ENCODE measurements at places on chromosomes 11 and 22.

DNA sequence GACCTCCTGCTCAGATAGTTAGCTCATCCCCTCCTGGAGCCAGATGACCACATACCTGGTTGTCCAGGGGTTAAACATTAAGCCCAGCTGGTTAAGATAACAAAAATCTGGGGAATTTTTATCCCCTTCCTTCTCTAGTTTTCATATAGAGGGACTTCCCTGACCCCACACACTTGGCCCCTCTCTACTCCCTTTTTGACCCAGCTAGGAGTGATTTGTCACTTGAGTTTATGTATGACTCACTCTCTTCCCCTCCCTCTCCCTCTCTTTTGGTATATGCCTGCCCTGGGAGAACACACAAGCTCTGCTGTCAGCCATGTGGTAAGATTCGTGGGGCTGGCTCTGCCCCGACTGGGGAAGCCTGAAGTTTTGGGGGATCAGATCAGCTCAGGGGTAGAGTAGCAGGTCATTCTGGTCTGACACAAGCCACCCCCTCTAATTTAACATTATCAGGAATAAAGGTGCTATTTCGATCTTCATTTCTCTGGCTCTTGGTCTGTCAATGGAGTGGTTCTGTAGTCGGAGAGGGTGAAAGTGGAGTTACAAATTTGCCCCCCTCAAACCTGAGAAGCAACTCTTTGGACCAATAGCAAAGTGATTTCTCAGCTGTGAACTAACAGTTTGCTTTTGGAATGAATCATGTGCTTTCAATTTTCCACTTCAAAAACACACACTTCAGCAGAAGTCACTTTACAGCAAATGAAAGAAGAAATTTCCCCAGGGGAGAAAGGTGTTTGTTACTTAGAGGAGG is 415.3 kb upstream of the CADM1 start:
- DNase-seq: no peak

DNA sequence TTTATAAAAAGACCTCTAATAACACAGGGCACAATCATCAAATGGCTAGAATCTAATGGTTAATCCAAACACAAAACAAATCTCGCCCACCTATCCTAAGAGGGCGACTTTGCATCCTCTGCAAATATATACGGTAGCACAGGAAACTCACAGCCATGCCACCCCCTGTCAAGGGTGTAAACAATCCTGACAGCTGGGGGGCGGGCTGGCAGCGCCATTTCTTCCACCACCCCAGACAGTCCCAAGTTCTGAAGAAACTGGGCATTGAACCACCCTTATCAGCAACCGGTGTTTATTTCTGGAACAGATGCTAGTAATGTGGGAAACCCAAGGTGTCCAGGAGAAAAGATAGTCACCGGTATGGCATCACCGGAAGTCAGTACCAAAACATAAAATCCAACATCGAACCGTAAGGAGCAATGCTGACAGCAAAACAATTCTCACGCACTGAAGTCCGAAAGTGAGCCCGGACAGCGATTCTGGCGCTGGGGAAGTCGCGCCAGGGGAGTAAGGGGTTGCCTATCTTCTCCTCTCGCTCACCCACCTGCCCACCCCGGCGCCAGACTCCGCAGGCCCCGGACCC is 825 bp downstream of the FBXO3 start:
- peak; percentile 16 for DNase-seq

- DNase-seq: no peak
Observed at GRCh38 chr22:19173047-19174035, 5.2 kb downstream of the SLC25A1 start.

DNA sequence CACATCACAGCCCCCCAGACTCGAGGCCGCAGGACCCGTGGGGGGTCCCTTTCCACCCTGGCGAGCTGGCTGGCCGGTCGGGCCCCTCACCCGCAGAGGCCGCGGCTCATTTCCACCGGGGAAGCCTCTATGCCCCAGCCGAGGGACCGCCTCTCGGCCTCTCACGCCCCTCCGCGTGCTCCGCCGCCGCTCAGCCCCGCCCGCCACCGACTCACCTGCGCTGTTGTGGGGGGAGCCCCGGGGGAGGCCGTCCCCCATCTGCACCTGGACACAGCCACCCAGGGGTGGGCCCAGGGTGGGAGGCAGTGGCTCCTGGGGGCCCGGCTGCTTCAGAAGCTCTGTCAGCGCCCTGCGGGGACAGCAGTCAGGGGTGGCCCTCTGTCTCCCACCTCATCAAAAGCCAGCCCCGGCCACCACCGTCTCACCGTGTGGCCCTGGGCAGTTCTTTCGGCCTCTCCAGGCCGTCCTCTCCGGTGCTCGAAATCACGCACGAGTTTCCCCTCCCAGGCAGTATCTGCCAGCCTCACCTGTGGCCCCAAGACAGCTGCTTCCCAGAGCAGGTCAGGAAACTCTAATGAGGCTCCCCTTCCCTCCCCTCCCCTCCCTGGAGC is 3.8 kb downstream of the SHISA8 start:
- peak; percentile 38 for DNase-seq

DNA sequence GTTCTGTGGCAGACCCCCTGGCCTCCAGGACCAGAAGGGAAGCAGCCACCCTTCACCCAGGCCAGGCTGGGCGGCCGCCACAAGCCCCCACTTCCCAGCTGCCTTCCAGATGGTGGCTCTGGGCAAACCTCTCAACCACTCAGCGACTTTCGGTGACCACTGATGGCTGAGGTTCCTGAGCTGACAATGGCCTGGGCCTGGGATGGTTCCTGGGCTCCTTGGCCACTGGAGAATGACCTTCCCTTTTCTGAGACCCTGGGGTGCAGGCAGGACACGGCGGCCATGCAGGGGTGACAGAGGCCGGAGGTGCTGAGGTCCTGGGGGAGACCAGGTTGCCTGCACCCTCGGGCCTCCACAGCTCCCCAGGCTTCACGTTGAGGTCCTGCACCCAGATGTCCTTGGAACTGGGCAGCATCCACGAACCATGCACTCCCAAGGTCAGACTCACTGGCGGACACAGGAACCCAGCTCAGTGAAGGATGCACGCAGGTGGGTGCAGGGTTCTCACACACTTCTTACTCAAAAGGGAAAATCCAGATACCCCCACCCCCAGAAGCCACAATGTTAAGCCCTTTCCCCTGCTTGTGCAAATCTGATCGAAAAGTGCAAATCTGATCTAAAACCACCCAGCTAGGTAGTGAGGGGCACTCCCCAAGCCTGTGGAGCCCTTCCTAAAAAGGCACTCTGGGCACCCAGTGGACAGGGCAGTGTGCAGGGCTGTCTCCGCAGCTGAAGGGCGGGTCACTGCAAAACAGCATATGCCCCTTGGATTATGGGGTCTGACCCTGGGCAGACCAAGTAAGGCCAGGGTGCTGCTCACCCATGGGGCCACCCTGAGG is 13.9 kb upstream of the PHLDA2 start:
- DNase-seq: no peak

DNA sequence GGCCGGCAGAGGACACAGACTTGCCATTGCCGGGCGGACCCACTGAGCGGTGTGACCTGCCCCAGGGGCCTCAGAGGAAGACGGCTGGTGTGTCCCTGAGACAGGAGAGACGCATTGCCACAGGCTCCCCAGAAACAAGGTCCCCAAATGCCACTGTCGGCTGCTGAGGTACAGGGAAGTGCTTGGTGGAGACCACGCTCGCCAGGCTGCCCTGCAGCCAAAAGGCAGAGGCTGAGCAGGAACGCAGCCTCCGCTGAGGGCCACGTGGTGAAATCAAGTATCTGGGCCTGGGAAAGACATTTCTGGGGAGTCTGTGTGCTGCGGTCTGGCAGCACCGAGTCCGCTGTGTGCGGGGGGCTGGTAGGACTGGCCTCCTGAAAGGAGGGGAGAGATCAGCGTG is 794.9 kb downstream of the BRD1 start:
- DNase-seq: no peak

GRCh38 chr11:8442301-8442700 is 151.7 kb downstream of the STK33 start:
- no peak for DNase-seq

DNA sequence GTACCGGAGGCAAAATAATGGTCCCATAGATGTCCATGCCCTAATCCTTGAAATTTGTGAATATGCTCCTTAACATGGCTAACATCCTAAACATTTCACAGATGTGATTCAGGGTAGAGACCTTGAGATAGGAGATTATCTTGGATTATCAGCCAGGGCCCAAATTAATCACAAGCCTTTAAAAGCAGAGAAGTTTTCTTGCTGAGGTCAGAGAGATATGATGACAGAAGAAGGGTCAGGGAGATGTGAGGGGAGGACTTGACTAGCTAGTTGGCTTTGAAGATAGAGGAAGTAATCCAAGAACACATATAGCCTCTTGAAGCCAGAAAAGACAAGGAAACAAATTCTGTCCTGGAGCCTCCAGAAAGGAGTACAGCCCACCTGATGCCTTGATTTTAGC is 19.1 kb upstream of the FDX1 start:
- no peak for DNase-seq

DNA sequence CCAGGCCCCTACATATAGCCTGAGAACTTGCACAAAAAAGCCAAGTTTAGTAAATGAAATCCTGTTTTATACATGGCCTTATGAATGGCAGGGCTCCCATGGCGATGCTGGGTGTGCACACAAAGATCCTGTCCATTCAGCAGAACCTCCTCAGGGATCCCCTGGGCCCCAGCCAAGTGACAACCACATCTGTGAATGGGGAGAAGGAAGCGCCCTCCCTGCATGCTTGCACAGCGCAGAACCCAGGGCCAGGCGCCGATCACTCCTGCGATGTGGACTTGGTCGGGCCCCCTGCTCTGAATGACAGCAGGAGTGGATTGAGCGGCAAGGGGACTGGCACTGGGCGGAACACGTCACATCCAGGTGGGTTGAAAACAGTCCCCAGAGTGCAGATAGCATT is 4.5 kb upstream of the CDC42EP2 start:
- DNase-seq: no peak

- no peak for DNase-seq
Observed at GRCh38 chr11:12802418-12803085, 128.3 kb downstream of the TEAD1 start.

GRCh38 chr11:112412383-112412782 is 151.7 kb upstream of the PLET1 start:
- no peak for DNase-seq

- no peak for DNase-seq
Observed at GRCh38 chr11:91209751-91210150, 986.9 kb upstream of the CHORDC1 start.

DNA sequence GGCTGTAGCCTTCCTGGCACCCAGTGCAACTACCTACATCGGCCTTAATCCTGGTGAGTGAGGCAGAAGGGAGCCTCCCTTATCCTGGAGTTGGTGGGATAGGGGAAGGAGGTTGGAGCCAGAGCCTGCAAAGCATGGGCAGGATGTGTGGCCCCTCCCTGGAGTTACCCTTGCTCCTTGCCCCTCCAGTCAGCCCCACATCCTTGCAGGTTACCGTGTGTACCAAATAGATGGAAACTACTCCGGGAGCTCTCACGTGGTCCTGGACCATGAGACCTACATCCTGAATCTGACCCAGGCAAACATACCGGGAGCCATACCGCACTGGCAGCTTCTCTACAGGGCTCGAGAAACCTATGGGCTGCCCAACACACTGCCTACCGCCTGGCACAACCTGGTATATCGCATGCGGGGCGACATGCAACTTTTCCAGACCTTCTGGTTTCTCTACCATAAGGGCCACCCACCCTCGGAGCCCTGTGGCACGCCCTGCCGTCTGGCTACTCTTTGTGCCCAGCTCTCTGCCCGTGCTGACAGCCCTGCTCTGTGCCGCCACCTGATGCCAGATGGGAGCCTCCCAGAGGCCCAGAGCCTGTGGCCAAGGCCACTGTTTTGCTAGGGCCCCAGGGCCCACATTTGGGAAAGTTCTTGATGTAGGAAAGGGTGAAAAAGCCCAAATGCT is 3.9 kb downstream of the SMPD1 start:
- no peak for DNase-seq

DNA sequence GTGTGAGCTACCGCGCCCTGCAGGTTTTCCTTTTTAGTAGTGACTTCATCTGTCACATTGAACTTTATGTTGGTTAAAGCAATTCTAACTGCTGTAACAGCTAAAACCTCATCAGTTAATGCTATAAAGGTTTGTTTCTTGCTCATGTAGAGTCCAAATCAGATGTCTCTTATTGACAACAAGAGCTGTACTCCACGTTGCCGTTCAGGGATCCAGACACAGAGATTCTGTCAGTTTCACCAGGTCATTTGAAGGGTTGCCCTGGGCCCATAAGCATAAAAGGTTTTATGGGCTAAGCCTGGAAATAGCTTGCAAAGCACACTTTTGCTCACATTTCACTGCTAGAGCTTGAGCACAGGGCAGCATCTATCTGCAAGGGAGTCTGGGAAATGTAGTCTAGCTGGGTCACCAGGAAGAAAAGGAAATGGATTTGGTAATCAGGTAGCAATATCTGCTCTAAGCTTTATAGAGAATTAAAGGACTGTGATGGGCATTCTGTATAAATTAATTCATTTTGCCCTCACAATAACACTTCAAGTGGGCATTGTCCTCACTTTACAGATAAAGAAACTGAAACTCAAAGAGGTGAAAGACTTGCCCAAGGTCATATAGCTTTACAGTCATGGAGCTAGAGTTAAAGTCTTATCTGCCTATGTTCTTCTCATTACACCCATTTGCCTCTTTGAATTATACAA is 25.2 kb upstream of the PTPRJ start:
- DNase-seq: no peak

GRCh38 chr11:78929906-78930220 is 355.2 kb upstream of the NARS2 start:
- DNase-seq: no peak

- no peak for DNase-seq
Observed at GRCh38 chr22:25834490-25834889, 92.5 kb downstream of the MYO18B start.

DNA sequence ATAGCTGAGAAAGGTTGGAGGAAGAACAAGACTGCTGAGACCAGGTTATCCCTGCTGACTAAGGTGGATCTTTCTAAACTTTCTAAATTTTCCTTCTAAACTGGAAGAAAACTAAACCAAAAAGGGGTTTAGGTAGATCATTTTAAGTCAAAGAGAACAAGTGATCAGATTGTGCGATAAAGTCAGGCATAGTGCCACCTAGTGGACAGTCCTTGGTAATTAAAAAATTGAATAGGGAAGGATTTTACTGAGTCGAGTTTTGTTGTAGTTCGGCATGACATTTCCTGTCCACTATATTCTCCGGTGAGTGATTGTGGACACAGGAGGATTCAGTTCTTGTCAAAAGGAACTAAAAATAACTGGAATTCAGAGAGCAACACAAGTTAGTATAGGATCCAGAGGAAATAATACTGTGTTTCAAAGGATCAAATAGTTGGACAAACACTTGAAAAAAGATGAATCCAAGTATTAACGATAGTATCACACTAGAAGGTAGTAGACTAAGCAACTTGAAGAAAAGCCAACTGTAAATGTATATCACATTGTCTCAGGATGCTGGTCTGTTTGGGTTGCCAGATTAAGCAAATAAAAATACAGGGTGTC is 1236.4 kb downstream of the FAM181B start:
- no peak for DNase-seq

- peak; percentile 51 for DNase-seq
Observed at GRCh38 chr22:20464096-20464614, 26.5 kb upstream of the SCARF2 start.

GRCh38 chr11:79208126-79208525 is 232.7 kb downstream of the TENM4 start:
- DNase-seq: no peak

- peak; percentile 33 for DNase-seq
Observed at GRCh38 chr22:19419464-19420178, 11.9 kb downstream of the HIRA start.
